ENCODE measurements at places on chromosomes 3 and 15. TPM values are rescaled to one million over a fixed set of nuclear protein-coding genes. Genes with fewer than 3 reads are reported as not detected.

GRCh38 chr15:33226559-33227181, 32.2 kb upstream of the FMN1 start:
- no peak for DNase-seq

- DNase-seq = no peak
Observed at GRCh38 chr3:40046149-40046548, 236.7 kb downstream of the MYRIP start.

DNA sequence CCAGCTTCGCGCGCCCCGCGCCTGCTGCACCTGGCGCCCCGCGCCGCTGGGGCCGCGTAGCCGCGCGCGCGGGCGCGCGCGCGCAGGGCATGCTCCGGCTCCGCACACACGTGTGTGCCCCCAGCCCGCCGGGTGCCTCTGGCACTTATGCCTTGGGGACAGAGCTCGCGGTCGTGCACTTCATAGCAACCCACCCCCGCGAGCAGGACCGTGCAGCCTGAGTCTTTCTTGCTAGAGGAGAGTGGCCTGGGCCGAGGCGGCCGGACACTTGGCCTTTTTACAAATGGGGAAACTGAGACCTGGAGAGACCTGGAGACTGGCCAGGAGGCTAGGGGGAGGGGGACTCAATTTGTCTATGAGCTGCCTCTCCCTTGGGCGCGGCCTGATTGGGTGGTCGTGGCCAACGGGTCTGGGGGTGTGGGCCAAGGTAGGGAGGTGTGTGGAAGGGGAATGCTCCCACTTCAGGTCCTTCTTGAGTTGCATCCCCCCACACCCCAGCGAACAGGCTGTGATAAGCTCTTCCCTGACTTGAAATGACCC, 562 bp downstream of the NBEAL2 start:
- peak; percentile 86 for DNase-seq

DNA sequence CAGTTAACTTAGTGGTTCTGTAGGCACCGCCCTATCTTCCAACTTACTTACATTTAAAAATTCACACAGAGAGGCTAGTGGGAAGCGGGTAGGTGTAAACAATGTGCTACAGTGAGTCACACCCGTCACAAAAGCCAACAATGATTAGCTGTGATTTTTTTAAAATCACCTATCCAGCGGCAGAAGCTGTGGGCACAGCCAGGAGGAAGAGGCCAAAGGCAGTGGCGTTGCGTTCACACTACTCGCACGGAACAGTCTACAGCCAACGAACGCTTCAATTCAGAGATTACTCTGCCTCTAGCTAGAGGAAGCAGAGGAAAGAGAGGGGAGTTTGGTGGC, 2.5 kb upstream of the NLGN1 start:
- DNase-seq = no peak

Gene CCRL2
- 0.88 TPM for total RNA-seq

Gene SEMA3B
- 5.9 TPM for total RNA-seq
